Mucosa of gallbladder (tissue), 1 donor: ENCODE measurements at places on chromosomes 13 and 19. TPM values are rescaled to one million over a fixed set of nuclear protein-coding genes. Genes with fewer than 3 reads are reported as not detected.

The ZNF296 gene
- 2.3 TPM for total RNA-seq

The STK11 gene
- 72.2 TPM for total RNA-seq

The TYROBP gene
- total RNA-seq = 94.6 TPM

The IGFL2 gene
- total RNA-seq = not detected

The PIN1 gene
- 90.8 TPM for total RNA-seq

The KLK1 gene
- total RNA-seq = 1.5 TPM

The ZNF134 gene
- 19.0 TPM for total RNA-seq

The GPR4 gene
- total RNA-seq = 2.2 TPM

DNA sequence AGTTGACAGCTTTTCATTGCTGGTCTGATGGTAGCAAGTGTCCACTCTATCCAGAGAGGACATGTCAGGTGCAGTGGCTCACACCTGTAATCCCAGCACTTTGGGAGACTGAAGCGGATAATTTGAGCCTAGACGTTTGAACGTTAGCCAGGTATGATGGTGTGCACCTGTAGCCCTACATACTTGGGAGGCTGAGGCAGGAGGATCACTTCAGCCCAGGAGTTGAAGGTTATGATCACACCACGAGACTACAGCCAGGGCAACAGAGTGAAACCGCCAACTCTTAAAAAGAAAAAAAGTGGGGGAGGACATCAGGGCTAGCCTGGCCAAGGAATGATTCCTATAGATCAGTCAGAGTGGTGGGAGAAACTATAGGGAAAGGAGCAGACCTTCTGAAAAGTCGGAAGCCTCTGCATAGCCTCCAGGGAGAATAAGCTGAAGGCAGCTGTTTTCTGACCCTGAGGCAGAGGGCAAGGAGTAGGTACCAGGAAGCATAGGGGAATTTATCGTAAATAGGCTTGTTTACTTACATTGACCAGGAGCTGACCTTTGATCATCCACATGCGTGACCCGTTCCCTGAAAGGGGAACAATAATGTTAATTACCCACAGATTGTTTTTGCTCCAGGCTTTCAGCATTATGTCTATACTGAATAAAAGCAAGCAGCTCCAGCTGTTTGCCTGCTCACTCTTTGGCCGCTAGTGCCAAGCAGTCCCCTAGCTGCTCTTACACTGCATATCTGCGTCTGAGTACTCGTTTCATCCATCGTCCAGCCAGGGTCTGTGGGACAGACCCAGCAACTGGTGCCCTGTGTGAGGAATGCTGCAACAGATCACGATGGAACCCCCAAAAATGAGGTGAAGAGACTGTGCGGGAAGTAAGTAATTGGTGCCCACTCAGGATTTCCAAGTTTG lies 161.6 kb downstream of the RNF17 start:
- DNase-seq = no peak

DNA sequence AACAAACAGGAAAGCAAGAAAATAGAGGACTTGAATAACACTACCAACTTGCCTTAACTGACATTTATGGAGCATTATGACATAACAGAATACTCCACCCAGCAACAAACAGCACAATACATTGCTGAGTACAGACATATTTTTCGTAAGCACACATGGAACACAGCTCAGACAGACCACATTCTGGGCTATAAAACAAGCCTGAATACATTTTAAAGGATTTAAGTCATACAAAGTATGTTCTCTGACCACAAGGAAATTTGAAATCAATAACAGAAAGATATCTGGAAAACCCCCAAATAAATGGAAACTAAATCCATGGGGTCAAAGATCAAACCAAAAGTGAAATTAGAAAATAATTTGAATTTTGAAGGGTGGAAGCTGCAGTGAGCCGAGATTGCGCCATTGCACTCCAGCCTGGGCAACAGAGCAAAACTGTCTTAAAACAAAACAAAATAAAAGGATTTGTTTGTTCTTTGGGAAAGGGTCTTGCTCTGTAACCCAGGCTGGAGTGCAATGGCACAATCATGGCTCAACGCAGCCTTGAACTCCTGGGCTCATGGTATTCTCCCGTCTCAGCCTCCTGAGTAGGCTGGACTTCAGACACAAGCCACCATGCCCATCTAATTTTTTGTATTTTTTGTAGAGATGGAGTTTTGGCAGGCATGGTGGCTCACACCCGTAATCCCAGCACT lies 5.6 kb downstream of the ZDHHC20 start:
- no peak for DNase-seq

DNA sequence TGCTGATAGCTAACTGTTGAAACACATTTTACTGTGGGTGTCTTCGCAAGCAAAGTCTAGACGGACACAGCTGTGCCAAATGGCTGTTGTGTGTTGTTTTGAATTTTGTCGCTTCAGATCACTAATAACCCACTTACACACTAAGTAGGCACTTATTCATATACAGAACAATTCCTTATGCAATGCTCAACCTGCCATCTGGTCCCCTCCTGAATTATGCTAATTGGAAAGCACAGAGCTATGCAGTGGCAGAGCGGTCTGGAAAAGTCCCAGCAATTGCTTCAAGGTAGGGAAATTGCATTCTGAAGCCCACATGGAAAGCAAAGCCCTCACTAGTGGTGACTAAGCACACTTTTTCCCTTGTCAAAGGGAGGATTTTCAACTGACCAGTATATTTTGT lies 69.9 kb downstream of the C13orf42 start:
- no peak for DNase-seq

DNA sequence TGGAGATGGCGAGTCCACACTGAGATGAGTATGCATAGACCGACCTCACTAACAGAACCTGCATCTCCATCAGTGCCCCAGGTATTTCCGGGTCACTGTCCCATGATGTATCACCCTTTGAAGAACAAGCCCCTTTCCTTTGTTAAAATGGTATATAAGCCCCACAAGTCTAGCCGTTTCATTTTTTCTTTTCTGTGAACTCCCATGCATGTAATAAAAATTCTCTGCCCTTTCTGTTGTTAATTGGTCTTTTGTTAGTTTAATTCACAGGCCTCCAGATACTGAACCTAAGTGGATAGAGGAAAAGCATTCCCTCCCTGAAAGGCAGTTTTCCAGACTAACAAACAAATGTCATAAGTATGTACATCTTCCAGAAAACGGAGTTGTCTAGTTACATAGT lies 15.0 kb upstream of the CD177 start:
- no peak for DNase-seq

GRCh38 chr19:3949294-3949693 lies 16.4 kb downstream of the NMRK2 start:
- DNase-seq = no peak

GRCh38 chr19:5035793-5036697 lies 67.1 kb downstream of the KDM4B start:
- DNase-seq = no peak

GRCh38 chr13:62910541-62911060 lies 1495.0 kb upstream of the PCDH20 start:
- no peak for DNase-seq
